Karpas-422 (cell line): ENCODE measurements at places on chromosomes 16 and 17.

GRCh38 chr16:67054901-67055300 is 26.0 kb downstream of the CBFB start:
- DNase-seq, result no peak

- DNase-seq, result no peak
Observed at GRCh38 chr17:21001813-21002221, 41.0 kb downstream of the USP22 start.

DNA sequence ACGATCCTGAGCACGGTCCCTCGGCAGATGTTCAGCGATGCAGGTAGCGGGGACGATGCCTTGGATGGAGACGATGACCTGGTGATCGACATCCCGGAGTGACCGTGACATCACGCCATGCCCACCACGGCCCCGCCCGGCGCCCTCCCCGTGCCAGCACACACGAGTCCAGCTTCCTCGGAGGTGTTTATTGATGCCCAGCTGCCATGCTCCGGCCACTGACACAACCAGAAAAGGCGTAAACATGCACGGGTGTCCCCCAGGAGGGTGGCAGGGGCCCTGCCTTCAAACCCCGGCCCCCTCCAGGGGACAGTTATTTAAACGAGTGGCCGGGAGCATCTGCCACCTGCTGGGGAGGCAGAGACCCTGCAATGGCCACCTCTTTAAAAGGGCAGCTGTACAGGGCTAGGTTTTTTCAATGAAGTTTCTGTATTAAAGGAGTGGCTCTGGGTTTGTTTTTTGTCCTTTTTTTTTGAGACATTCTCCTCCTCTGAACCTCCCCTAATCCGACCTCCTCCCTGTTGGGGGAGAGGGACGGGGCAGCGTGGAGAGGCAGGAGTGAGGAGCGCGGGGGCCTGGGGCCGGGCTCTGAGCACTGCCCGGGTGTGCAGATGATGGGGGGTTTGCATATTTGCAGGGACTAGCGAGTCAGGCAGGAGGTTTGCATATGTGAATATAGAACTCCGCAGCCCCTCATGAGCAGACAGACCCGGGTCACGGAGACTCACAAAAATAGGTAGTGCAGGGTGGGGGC is 5.3 kb downstream of the DOC2A start:
- DNase-seq, result peak; percentile 77

DNA sequence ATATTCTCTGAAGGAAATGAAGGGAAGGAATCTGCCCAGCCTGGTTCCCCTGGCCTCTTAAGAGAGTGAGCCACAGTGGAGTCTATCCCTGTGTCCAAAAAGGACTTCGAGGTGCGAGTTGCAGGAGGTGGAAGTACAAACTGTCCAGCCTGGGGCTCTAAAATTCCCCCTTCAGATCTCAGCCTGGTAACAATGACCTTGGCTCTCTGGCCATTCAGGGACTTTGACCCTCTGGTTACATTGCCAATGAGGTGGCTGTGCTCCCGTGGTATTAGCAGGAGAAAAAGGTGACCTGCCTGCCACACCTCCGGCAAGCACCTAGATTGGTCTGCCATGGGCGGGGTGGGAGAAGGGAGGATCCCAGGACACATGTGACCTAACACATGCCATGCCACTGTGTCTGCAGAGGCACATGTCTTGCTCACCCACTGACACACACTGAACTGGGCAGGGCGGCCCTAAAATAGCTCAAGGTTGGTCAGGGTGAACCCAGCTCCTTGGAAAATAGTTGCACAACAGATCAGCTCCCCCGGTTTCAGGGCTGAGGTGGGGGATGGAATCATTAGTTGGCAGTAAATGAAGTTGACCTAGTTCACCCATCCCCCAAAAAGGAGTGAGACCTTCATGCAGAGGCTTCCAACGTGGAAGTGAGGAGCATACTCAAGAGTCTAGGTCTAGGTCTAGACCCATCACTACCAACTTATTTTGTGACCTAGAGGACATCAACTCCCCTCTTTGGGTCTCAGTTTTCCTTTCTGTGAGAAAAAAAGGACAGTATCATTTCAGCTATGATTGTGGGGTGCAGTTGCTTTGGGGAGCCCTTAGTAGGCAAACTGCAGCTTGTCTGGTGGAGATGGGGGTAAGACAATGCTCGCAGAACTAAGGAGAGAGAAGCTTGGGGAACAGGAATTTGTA is 2.2 kb downstream of the NR1D1 start:
- no peak for DNase-seq

- no peak for DNase-seq
Observed at GRCh38 chr17:61981323-61981722, 53.5 kb upstream of the INTS2 start.

DNA sequence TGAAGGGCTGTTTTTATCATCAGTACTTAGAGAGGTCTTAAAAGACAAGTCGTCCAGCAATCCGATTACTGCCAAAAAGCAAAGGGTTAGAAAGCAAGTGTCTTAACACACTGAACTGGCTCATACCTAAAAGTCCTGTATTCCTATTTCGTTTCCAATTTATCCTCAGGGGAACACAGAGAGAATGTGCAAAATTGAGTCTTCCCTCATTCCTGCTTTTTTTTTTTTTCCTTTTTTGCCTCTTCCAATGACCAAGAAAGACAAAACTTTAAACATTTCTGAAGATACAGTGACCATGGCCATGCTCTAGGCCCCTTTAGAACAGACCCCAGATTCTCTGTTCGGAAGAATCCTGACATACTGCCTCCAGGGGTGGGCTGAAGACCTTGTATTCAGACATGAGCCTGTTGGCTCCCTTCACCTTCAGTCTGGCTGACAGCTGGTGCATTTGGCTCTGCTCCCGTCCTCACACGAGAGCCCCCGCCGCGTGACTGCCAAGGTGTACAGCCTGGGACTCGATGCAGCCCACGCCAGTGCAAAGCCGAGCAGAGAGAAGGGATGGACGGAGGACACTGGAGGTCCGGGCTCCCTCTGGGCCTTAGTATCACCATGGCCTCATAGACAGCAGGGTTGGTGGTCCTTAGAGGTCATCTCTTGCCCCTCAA is 47.0 kb downstream of the COTL1 start:
- DNase-seq, result no peak

DNA sequence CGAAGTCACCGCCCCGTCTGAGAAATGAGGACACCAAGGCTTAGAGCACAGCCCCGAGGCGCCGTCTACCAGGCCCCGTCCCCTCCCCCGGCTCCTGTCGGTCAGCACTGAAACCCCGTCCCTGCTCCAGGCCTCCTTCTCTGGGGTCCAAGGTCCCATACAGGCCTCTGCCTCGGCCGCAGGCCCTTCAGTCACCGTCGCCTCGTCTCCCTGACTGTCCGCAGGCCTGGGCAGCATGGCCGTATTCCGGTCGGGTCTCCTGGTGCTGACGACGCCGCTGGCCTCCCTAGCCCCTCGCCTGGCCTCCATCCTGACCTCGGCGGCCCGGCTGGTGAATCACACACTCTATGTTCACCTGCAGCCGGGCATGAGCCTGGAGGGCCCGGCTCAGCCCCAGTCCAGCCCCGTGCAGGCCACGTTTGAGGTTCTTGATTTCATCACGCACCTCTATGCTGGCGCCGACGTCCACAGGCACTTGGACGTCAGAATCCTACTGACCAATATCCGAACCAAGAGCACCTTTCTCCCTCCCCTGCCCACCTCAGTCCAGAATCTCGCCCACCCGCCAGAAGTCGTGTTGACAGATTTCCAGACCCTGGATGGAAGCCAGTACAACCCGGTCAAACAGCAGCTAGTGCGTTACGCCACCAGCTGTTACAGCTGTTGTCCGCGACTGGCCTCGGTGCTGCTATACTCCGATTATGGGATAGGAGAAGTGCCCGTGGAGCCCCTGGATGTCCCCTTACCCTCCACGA is 617 bp downstream of the COASY start:
- DNase-seq, result peak; percentile 55

DNA sequence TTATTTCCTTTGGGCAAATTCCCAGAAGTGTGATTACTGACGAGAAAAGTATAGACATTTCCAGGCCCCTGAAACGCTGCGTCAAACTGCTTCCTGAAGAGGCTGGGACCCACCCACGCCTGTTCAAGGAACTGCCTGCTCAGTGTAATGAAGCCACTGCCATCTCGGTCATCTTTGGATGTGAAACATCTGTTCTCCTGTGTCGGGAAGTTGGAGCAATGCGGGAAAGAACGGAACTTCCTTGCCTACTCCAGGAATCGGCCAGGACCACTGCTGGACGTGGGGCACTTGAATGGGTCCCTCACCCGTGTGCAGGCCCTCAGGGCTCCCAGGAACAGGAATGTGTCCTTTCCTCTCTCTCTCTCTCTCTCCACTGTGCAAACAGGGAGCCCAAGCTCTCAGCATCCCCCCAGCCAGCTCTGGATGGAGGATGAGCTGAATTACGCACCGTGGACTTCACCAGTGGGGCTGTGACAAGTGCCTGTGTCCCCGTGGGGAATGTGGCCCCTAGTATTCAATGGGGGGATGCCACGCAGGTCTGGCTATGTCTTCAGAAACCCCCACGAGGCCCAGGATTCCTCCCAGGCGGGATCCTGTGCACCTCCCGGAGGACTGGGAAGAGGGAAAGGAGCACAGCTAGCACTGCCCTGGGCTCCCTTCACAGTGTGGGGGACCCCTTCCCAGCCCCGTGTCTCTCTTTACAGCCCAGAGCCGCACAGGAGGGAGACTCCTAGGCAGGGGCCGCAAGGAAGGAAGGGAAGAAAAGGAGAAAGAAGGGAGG is 18.3 kb upstream of the LITAF start:
- DNase-seq, result no peak

- no peak for DNase-seq
Observed at GRCh38 chr17:4908301-4908700, 5.4 kb upstream of the CHRNE start.
